ENCODE measurements at places on chromosomes 1 and 21. TPM values are rescaled to one million over a fixed set of nuclear protein-coding genes. Genes with fewer than 3 reads are reported as not detected.
A peak's percentile ranks its signal among the peaks of the same experiment; 100 is the strongest.

GRCh38 chr1:39646232-39647081 lies 7.0 kb upstream of the HEYL start:
- peak; percentile 79 for DNase-seq

DNA sequence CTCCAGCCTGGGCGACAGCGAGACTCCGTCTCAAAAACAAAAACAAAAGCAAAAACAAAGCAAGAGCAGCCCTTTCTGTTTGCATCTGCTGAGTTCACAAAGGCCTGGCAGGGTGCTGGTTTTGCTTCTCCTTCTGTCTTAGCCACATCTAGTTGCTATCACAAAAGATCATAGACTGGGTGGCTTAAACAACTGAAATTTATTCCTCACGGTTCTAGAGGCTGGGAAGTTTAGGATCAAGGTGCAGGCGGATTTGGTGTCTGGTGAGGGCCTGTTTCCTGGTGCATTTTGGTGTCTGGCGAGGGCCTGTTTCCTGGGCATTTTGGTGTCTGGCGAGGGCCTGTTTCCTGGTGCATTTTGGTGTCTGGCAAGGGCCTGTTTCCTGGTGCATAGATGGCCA lies 471.3 kb downstream of the CAMTA1 start:
- no peak for DNase-seq

DNA sequence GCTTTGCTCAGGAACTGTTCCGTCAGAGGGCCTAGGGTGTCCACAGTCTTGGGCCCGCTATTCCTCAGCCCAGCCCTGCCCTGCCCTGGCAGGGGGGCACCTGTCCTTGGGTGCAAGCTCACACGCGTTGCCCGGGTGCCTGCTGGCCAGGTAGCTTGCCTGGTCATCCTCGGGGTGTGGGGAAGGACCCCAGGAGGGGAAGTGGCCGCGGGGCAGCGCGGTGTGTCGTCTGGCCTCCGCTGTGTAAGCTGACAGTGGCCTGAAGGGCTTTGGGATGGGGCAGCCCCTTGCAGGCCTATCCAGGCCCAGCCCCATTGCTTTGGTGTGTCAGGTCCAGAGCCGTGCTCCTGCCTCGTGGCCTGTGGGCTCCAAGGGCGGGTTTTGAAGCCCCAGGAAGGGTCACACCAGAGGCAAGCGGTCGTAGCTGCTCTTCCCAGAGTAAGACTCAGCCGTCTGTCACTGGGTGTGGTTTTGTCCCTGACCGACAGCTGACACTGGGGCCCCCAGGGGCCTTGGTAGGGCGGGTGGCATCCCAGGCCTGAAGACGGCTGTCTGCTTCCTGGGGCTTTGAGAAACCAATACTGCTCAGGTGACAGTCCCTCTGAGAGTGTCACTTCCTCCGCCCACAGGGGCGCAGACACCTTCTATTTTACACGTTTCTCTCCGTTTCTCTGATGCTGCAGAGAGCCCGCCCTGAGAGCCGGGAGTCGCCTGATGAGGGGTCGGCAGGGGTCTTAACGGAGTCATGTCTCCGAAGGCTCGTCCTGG lies 72.1 kb downstream of the SKI start:
- no peak for DNase-seq

- no peak for DNase-seq
Measured at GRCh38 chr21:29829564-29830275, 110.1 kb downstream of the GRIK1 start.

DNA sequence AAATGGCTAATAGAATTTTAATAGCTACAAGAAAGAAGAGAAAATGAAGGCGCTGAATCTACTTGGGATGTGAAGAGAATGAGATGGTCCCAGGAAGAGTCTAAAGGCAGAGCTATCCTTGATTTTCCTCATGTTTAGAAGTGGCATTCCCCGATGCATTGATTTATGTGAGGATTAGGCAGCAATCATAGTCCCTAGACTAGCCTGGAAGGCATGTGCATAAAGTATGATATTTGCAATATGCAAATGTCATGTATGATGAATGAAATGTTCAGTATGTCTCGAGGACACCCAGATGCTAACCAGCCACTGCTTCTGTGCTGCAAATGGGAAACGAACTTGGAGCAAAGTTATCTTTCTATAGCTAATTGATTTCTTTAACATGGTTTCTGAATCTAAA lies 641.5 kb upstream of the PLXNA2 start:
- DNase-seq, result no peak

- no peak for DNase-seq
Measured at GRCh38 chr1:1128454-1129139, 12.7 kb upstream of the C1orf159 start.

- peak; percentile 15 for DNase-seq
Measured at GRCh38 chr21:33383056-33383888, 19.9 kb upstream of the IFNGR2 start.

DNA sequence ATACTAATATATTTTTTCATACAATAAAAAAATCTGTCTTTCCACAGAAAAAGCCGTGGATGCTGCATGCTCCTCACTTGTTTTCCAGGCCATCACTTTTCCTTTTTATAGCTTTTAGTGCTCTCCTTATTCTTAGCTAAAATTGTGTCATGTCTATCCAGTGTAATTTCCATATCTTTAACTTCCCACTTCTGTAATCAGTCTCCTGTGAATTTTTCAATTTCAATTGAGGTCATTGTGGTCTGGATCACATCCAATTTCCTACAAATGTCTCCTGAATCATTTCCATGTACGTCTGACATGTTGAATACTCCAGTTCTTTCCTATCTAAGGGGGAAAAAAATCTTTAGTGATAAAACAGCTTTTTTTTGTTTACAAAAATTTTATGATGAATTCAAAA lies 838.2 kb upstream of the B3GALT2 start:
- peak; percentile 13 for DNase-seq

The FAM177B gene
- total RNA-seq, result 0.54 TPM

The MYOCOS gene
- total RNA-seq, result not detected

DNA sequence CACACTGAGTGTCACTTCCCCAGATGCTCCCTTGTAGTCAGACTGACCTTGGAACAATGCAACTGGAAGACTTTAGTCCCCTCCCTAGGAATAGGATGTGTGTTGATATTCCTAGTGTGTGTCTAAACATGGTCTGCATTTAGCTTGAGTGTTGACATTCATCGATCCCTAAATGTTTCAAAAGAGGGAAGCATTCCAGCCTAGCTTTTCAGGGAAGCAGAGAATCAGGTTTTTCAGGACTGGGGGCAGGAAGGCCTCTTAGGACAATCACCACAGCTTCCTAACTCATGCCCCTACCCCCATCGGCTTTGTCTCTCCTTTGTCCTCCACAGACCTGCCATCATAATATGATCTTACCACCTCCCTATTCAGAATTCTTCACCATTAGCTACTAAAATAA lies 43.4 kb downstream of the NMNAT2 start:
- DNase-seq, result no peak

DNA sequence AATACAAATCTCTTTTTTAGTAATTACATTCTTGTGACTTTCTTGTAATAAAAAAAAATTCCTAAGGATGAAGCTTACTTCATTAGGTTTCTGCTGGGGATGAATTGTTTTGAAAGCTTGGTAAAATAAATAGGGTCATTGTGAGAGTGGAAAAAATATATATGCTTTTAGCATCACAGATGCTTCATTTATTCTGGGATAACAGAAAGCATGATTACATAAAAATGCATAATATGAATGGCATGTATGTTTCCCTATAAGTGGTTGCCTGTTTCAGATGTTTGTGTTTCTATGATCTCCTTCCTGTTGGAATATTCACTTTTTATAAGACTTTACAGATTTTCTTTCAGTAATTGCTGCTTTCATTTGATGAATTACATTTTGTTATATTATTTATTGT lies 42.3 kb downstream of the HMCN1 start:
- DNase-seq, result no peak

The PROK1 gene
- not detected for total RNA-seq

The CRYAA gene
- total RNA-seq, result not detected

- DNase-seq, result no peak
Measured at GRCh38 chr1:230375780-230376179, 50.4 kb downstream of the PGBD5 start.

- no peak for DNase-seq
Measured at GRCh38 chr1:207870306-207871031, 40.5 kb downstream of the CD34 start.

DNA sequence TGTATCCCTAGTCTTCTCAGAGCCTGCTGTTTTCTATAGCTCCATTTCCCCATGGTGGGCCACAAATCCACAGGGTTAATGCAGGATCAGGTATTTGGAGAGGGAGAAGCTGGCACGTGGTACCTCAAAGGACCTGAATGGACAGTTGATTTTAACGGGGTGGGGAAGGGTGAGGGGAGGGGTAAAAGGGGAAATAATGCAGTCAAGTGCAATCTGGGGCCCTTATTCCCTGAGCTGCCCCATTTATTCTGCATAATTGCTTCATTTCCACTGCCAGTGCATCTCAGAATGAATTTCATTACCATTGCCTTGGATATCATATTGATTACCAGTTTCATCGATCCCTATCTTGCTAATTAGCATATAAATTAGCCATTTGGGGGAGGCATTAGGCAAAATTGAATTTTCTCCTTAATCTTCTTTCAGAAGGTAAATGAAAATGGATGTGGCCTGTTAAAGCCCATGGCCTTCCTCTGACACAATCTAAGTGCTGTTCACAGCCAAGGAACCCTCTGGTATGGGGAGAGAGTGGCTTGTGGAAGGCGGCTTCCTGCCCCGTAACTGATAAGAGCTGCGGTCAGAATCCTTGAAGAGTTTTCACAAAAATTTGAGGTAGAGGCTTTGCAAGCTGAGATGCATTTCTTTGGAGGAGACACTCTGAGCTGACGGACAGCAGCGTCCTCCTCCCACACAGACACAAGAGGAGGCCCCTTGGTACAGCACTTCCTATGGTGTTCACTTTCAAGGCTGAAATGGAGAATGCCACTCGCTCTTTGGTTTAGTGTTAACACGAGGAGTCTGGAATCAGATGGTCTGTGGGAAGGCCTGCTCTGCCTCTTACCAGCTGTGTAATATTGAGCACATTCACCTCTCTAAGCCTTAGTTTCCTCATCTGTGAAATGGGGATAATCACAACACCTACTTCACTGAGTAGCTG lies 34.4 kb downstream of the PHC2 start:
- DNase-seq, result no peak

The TRAF3IP3 gene
- total RNA-seq, result 8.3 TPM

The C1orf216 gene
- total RNA-seq, result 11.2 TPM

- no peak for DNase-seq
Measured at GRCh38 chr1:119032986-119033385, 44.8 kb upstream of the TBX15 start.

GRCh38 chr1:19121192-19121591 lies 88.9 kb downstream of the UBR4 start:
- no peak for DNase-seq

GRCh38 chr1:193519922-193520321 lies 333.5 kb upstream of the B3GALT2 start:
- DNase-seq, result no peak

GRCh38 chr1:2605509-2606395 lies 19.2 kb downstream of the PRXL2B start:
- DNase-seq, result no peak

DNA sequence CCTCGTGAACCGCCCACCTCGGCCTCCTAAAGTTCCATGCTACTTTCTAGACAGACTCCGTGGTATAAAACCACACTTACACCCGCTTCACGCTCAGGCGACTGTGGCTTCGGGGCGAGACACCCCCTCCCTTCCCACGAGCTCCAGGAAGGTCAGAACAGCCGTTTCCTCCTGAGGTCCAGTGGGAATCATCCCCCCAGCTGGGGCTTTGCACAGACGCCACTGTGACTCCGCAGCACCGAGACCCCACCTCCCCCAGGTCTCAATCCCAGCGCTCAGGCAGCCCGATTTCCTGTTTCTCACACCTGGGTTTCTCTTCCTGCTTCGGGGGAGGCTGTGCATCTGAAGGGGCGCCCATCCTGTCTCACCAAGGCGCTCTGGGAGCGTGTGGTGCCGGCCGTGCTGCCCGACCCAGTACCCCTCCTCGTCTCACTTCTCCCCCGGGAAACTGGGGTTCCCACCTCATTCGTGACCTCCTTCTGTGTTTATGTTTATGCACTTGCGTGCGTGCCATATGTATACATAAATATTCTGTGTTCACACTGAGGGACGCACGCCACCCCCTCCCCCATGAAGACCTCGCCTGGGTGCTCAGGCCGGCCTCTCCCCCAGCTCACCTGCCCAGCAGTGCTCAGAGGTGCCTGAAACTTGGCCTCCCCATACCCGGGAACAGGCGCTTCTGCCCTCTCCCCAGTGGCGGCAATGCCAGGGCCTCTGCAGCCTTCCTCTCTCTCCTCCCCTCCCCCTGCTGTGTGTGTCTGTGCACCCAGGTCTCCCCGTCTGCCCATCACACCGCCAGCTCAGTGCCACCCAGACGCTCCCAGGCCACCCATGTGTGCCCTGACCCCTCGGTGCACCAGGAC lies 14.6 kb downstream of the SLC35E2B start:
- DNase-seq, result no peak

- no peak for DNase-seq
Measured at GRCh38 chr1:2190491-2190976, 4.0 kb downstream of the FAAP20 start.

DNA sequence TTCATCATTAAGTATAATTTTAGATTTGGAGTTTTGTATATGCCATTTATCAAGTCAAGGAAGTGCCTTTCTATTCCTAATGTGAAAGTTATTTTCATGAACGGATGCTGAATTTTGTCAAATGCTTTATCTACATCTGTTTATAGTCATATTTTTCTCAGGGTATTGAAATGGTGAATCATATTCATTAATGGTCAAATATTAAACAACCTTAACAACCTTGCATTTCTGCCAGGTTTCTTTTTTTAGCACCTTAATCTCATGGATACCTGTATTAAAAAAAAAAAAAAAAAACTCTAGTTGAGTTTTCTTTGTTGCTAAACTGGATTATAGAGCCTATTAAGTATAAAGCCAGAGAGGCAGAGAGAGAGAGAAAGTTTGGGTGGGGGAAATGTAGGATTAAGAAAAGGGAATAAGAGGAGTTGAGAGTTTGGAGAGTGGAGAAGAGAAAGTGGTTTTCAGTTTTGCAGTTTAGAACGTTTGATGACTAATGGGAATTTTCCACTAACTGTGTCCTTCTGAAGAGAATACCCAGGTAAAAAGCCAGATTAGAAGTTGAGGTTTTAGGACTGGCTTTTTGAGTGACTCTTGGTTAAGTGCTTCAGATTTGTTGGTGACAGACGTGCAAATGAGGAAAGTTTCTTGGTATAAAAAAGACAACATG lies 305.0 kb downstream of the HLX start:
- DNase-seq, result no peak

Data from lung (tissue), 17 donors.